ENCODE measurements at places on chromosomes 2 and 18.

GRCh38 chr18:56789004-56789888 is 138.1 kb downstream of the WDR7 start:
- no peak for DNase-seq

GRCh38 chr18:8247700-8248099 is 361.5 kb upstream of the RAB12 start:
- DNase-seq: no peak

- no peak for DNase-seq
Observed at GRCh38 chr2:104845552-104845931, 8.4 kb upstream of the POU3F3 start.

GRCh38 chr18:43571078-43571689 is 293.9 kb upstream of the SYT4 start:
- no peak for DNase-seq

- DNase-seq: no peak
Observed at GRCh38 chr2:165857876-165858275, 63.8 kb upstream of the GALNT3 start.

- no peak for DNase-seq
Observed at GRCh38 chr2:79128406-79128805, 8.1 kb downstream of the REG1A start.

GRCh38 chr2:207955456-207955855 is 69.9 kb downstream of the PLEKHM3 start:
- no peak for DNase-seq

DNA sequence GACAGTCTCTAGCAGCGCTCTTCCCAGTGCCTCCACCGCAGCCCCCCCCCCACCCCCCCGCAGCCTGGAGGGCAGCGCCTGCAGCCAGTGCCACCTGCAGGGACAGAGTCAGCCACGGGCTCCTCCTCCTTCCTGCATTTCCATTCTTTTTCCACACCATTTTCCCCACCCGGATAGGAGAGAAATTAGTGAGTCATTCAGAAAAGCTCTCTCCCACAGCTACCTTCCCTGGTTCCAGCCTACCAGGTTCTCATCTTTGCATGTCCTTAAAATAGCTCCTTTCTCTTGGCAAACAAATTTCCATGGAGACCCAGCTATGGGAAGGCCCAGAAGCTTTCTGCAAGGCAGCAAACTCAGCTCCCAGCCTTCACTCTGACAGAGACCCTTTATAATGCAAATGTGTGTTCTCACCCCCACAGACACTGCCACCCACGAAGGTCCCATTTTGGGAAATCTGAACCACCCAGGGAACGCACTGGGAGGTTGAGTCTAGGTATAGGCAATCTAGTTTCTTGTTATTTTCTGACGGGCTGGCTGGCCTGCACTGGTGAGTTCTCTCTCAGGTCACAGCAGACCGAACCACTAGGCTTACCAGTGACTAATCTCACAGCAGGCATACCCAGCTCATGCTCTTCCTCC is 41.8 kb upstream of the ATG16L1 start:
- no peak for DNase-seq

DNA sequence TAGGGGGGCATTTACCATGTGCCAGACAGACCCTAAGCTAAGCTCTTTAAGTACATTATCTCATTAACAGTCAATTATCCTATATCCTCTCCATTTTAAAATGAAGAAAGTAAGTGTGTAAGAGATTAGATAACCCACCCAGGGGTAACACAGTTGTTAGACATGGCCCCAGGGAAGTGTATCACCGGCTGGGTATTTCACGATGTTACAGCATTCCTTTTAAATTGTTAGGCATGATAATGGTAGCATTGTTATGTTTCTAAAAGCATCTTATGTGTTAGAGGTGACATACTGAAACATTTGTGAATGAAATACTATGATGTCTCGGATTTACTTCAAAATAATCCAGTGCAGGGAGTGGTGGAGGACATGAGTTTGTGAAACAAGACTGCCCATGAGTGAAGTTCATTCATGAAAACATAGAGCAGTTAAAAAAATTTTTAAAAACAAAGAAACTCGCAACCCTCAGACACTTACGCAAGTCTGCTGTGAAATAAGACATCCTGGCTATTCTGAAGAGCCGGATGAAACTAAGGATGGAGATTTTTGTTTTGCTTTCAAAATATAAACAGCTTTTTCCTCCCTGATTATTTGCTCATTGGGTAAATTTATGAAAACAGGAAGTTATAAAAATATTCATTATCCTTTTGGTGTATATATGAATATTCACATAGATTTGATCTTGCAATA is 54.9 kb downstream of the IL1RL2 start:
- no peak for DNase-seq

DNA sequence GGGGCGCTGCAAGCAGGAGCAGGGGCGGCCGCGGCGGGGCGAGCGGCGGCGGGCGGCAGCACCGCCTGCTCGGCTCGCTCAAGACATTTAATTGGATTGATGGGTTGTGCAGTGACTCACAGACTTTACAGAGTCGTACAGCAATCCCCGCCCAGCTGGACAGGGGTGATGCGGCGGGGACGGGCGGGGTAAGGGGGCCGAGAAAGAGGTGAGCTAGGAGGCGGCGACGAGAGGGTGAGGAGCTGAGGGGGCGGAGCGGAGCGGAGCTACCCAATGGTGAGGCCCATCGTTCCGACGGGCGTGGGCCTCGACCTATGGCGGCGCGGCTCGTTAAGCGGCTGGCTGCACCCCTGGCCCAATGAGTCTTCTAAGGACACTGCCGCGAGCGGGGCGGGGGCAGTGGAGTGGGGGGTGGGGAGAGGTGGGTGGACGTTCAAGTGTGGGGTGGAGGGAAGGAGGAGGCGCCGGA is 97.1 kb upstream of the SERTAD2 start:
- DNase-seq: peak; percentile 97

- DNase-seq: no peak
Observed at GRCh38 chr18:68219274-68219673, 495.6 kb downstream of the TMX3 start.

DNA sequence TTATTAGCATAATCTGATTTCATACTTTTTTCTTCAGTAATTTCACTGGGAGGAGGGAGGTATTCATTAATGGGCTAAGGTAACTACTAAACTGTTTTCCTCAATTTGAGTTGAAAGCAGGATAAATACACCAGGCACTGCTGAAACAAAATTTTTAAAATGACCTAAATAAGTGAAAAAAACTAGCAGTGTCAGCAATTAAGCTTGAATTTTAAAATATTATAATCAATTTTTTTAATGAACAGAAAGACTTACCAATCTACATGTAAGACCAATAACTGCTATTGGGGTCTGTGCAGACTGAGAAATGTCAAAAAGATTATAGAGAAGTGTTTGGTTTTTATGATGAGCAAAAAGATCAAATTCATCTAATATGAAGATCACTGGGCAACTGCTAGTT is 68.4 kb downstream of the ORC4 start:
- DNase-seq: no peak

DNA sequence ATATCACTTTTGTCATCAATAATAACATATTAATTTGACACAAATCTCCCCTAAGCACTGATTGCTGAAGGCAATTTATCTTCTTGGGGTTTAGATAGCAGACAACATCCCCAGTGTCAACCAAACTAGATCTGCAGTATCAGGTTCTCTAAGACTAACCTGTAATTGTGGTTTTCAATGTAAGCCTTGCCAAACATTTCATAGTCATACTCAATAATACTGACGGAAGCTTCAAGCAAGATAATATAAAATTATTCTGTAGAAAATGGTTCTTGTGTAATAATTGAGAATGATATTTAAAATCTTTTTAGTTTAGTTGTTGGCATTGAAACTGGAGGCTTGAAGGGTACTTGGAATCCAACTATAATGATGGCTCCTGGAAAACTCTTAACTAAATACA is 186.3 kb downstream of the RIT2 start:
- DNase-seq: no peak

DNA sequence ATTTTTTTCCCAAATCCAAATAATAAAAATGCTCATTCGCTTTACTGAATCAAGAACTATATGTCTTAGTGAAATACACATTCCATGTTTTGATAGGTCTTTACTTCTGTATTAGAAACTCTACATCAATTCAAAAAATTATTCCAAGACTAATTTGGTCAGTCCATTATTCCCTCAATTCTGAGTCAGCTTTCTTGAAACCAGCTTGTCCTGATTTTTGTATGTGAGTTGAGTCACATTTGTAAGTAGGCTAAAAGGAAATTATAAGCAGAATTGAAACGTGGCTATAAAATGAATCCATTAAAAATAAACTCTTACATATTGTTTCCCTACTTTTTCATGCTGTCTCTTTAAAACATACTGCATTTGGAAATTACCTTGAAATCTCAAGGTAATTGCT is 113.0 kb downstream of the DNER start:
- DNase-seq: no peak

DNA sequence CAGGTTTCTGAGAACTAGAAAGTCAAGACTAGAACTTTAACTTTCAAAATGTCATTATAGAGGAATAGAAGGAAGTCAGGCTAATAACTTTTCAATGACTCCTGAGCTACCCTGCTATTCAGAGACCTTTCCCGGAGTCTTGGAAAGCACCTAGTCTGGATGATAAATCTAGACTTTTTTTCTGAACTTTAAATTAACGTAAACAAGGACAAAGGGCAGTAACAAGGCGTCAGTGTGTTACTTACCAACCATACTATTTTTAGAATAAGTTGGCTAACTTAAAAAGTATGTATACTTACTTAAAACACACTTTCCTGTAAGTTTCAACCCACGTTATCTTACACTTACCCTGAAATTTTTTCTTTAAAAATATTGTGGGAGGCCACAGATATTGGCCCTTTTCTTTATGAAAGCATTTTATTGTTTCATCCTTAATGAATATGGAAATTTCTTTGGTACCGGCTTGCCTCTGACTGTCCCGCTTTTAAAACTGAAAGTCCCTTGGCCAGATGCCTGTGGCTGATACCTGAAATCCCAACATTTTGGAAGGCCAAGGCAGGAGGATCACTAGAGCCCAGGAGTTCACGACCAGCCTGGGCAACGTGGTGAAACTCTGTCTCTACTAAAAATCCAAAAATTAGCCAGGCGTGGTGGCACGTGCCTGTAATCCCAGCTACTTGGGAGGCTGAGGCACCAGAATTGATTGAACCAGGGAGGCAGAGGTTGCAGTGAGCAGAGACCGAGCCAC is 9.7 kb downstream of the PMAIP1 start:
- no peak for DNase-seq

DNA sequence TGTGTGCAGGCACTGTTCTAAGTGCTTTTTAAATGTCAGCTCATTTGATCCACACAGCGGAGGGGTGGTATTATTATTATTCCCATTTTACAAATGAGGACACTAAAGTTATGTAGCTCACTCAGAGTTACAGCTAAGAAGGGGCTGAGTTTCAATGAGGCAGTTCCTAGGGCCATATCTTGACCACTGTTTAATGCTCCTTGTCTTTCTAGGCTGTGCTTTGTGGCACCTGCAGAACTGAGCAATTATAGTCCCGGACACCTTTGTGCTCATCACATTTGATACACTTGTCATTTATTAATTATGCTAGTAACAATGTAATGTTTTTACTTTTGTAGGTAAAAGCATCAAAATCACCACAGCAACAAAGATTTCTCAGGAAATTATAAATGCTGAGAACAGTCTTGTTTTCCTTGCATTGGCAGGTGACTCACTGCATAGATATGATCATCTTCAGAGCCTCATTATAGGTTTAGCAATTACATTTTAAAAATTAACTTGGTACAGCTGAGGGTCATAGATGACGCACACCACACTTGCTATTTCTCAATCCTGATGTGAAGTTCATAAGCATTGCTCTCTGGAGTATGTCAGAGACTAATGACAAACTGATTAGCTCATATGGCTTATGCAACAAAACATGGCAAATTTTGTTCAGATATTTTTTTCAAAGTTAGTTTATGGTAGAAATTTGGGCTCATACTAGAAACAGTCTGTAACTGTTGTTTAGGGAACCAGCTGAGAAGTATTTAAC is 366.8 kb downstream of the TGIF1 start:
- no peak for DNase-seq

GRCh38 chr2:220410296-220410695 is 782.9 kb downstream of the SLC4A3 start:
- no peak for DNase-seq

DNA sequence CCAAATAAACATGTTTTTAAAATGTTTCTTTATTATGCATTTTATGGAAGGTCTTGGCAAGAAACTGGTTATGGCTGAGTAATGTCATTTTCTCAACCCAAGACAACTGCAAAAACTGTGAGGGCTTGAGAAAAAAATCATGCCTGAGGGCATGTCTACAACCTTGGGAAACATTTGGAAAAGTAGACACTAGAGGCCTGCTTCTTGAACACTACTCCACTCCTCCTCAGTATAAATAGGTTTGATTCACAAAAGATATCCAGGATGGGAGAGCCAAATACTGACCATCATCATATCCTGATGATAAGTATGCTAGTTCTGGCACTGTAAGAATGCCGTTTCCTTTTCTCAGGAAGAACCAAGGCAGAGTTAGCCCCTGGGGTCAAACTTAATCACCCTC is 71.1 kb downstream of the OSR1 start:
- no peak for DNase-seq

DNA sequence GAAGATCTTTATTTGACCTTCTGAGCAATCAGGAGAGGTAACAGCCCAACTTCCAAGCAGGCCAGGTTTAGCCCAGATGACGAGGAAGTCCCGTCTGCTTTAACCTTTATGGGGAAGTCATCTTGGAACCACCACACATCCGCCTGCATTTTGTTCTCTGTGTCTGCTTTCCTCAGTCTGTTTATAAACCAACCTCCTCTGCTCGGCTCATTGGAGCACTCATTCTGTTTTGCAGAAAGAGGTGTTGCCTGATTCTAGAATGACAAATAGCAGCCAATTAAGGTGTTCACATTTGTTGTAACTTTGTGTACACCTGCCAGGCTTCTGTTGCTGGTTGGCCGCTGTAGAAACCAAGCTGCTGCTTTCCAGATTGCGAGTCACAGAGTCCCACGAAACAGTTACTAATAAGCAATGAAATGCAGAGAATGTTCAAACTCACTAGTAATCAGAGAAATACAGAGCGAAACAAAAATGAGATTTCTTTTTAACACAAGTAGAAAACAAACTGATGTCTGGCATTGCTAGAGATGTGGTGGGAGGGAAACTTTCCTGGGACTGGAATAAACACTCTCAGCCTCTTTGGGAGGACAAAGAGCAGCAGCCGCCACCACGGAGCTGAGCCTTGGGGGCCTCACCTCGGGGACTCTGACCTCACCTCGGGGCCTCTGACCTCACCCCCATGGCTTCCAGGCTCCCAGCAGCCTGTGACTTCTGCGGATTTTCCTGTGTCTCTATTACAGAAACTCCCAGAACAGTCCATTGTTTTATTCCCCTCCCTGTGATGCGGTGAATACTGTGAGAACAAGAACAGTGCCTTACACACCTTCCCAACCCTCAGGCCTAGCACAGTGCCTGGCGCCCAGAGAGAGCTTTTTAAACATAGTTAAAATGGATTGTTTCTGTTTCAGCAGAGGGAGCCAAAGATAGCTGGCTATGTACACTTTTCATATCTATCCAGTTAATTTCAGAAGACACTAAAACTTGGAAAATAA is 64.0 kb downstream of the MBP start:
- DNase-seq: no peak

DNA sequence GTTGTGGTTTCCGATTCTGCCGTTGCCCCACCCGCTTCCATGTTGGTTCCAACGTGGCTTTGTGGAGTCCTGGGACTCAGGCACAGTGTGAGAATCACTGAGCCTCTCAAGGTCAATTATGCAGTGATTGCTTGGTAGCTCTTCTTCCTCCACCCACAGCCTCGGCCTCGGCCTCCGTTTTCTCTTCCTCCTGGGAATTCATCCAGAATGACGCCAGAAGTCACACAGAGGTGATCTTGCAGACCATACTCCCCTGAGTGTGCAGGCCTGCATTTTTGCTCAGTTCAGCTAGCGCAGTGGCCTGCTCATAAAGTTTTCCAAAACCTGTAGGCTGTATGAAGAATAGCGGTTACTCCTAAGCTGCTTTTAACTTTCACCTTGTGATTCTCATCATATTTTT is 273.3 kb downstream of the GBX2 start:
- no peak for DNase-seq

GRCh38 chr18:37218022-37218590 is 347.5 kb downstream of the CELF4 start:
- DNase-seq: no peak

Measured in NCI-H526 treated with DMSO at 0.1 percent for 48 hours (cell line).